ENCODE measurements at places on chromosomes 16 and 17. TPM values are rescaled to one million over a fixed set of nuclear protein-coding genes. Genes with fewer than 3 reads are reported as not detected.

The PRDM7 gene
- not detected for total RNA-seq

- DNase-seq: peak; percentile 100
- H3K4me3 ChIP-seq: no peak overlapping the region
- H3K36me3 ChIP-seq: no peaks in the 10 kb centered on the region
- peak overlapping the region; percentile 93 for H3K27ac ChIP-seq
- no peaks in the 10 kb centered on the region for H3K27me3 ChIP-seq
Measured at GRCh38 chr17:49515196-49515770, 20.2 kb downstream of the NGFR start.

GRCh38 chr16:1379304-1380076, 27.8 kb downstream of the GNPTG start:
- DNase-seq: peak; percentile 65
- no peaks in the 10 kb centered on the region for H3K36me3 ChIP-seq
- no peak overlapping the region for H3K27ac ChIP-seq

DNA sequence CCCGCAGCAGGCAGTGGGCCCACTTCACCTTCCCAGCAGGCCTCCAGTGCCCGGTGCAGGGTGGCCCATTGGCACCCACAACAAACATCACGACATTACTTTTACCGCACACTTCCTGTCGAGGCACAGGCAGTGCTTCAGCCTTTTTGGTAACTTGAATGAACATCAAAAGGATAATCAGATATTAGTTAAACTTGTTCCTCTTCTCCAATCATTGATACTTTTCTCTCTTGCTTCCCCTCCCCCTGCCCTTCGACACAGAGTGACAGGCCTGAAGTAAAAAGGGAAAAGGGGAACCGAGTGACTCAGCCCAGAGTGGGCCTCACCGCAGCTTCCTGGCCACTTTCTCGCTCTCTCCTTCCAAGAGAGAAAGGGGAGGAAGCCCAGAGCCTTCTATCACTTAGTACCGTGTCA, 507.0 kb downstream of the MAF start:
- no peak overlapping the region for H3K4me3 ChIP-seq
- H3K4me1 ChIP-seq: no peaks in the 10 kb centered on the region
- H3K36me3 ChIP-seq: no peaks in the 10 kb centered on the region
- no peak overlapping the region for H3K27ac ChIP-seq
- H3K27me3 ChIP-seq: no peaks in the 10 kb centered on the region
- DNase-seq: no peak

GRCh38 chr17:13154398-13154797, 136.6 kb upstream of the ELAC2 start:
- H3K36me3 ChIP-seq: no peaks in the 10 kb centered on the region
- no peaks in the 10 kb centered on the region for H3K4me1 ChIP-seq
- DNase-seq: no peak
- H3K4me3 ChIP-seq: no peak overlapping the region
- H3K27ac ChIP-seq: no peak overlapping the region

Measured in cardiac muscle cell (in vitro differentiated cells and primary cell).